ENCODE measurements at places on chromosomes 5 and 9.

- no peak for DNase-seq
These were observed 517.0 kb upstream of the PAPPA start for GRCh38 chr9:115636596-115636995.

DNA sequence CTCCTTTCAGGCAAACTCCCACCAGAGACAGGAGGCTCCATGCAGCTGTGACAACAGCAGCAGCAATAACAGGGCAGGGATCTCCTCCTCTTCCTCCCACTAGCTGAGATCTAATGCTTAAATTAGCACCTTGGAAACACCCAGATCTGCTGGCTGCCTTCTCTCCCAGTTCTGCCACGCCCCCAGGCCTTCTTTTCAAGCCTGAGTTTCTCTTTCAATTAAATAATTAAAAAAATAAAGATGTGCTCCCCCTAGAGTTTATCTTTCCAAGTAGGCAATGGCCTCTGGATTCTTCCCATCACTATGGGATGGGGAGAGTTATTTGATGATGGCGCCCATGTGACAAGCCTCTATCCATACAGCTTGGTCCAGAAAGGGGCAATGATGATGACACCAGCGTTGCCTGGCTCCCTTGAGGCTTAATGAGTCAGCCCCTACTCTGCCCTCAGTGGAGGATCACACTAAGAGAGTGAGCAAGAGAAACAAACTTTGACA, 3.8 kb downstream of the FAM219A start:
- DNase-seq = peak; percentile 86

- peak; percentile 53 for DNase-seq
These were observed 16.1 kb upstream of the RAB14 start for GRCh38 chr9:121217609-121218292.

GRCh38 chr5:124278636-124279035, 467.8 kb downstream of the ZNF608 start:
- no peak for DNase-seq

GRCh38 chr5:78215972-78216371, 78.5 kb downstream of the AP3B1 start:
- no peak for DNase-seq
